ENCODE measurements at places on chromosomes 11 and 22.

GRCh38 chr11:92458486-92458885 is 233.9 kb downstream of the FAT3 start:
- no peak for DNase-seq

GRCh38 chr22:11616811-11617210 is 3911.2 kb upstream of the OR11H1 start:
- DNase-seq, result no peak

GRCh38 chr11:119316016-119316728 is 758 bp downstream of the MCAM start:
- no peak for DNase-seq

- DNase-seq, result no peak
Observed at GRCh38 chr11:74288911-74289310, 22.5 kb downstream of the P4HA3 start.

GRCh38 chr11:18633256-18634139 is 644 bp downstream of the SPTY2D1 start:
- DNase-seq, result peak; percentile 15

- no peak for DNase-seq
Observed at GRCh38 chr11:69400771-69401590, 80.5 kb upstream of the LINC01488 start.

DNA sequence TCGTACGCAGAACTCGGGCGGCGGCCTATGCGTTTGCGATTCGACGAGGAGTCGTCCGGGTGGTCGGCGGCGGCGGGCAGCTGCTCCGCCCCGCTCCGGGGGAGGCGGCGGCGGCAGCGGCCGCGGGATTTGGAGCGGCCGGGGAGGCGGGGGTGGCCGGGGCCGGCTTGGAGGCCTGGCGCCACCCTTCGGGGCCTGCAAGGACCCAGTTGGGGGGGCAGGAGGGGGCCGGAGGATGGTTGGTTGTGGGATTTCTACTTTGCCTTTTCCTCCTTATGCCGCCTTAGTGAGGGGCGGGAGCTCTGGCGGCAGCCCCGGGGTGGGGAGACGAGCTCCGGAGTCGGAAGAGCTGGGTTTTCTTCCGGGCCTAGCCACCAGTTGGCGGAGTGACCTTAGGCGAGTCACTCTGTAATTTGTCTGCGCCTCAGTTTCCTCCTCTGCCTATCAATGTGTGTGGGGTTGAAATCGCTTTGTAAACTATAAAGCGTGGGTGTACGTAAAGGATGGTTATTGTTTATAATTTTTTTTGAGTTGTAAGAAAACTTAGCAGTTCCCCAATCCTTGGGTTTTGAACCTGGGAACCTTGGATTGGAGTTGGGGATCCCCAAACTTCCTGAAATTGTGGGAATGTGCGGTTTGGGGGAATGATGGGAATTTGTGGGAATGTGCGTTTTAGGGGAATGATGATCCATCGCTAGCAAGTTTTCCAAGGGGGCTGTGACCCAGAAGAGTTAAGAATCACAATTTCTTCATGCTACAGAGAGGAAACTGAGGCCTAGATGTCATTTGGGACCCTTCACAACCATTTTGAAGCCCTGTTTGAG is 679 bp downstream of the TUG1 start:
- DNase-seq, result peak; percentile 53

GRCh38 chr22:29330753-29331152 is 15.3 kb upstream of the RASL10A start:
- DNase-seq, result no peak

GRCh38 chr22:40376149-40376548 is 5.8 kb downstream of the SGSM3 start:
- DNase-seq, result no peak

DNA sequence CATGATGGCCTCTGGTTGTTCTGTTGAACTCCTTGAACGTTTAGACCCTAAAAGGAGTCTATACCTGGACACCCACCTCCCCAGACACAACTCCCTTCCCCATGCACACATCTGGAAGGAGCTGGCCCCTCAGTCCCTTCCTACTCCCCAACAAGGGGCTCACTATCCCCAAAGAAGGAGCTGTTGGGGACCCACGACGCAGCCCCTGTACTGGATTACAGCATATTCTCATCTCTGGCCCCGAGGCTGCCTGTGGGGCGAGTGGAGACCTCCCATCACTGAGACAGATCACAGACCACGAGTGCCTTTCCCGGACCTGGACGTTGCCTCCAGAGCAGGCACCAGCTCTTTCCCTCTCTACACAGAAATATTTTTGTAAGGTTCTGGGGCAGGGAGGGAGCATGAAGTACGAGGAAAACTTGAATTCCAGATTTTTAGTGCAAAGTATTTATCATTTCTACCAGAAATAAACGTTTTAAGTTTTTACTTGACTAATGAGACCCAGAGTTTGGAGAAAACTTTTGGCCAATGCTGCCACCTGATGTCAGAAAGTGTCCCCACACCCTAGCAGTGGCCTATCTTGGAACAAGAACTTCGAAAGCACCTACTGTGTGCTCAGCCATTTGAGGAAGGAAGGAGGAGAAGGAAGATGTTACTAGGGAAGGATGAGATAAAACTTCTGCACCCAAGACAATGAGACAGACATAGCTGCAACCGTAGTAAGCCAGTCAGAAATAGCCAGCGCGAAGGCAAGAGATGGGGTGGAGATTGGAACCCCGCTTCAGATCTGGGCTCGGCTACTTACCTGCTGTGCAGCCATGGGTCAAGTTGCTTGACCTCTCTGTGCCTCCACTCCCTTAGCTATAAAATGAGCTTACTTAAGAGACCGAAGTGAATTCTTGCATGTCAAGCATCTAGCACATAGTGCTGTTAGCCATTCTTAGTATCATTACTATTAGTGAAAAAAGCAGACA is 10.2 kb upstream of the POU2F3 start:
- DNase-seq, result no peak

GRCh38 chr22:41557401-41558240 is 3.2 kb upstream of the CSDC2 start:
- peak; percentile 46 for DNase-seq

DNA sequence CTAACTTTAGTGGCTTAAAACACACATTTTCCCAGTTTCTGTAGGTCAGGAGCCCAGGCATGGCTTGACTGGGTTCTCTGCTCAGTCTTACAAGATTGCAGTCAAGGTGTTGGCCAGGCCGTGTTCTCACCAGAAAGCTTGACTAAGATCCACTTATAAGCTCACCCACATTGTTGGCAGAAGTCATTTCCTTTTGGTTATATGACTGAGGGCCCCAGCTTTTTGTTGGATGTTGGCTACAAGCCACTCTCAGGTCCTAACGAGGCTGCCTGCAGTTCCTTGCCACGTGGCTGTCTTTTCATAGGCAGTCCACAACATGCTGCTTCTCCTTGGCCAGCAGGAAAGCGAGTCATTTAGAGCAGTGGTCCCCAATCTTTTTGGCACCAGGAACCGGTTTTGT is 79.3 kb upstream of the CRTAM start:
- no peak for DNase-seq

- DNase-seq, result no peak
Observed at GRCh38 chr22:48639896-48640748, 1187.6 kb downstream of the BRD1 start.

DNA sequence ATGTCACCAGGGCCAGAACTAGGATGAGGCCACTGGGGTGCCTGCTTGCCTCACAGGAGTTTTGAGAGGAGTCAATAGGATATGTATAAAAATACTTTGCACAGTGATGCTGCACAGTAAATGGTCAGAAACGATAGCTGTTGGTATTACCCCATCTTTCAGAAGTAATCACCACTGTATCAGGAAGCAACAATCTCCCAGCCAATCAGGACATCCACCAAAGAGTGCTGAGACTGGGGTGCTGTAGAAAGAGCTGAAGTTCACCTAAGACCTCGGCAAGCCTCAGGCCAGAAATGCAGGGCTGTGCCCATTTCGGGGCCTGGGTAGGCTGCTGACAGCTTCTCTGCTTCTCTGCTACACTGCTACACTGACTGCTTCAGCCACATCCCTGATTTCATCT is 17.4 kb downstream of the LMO2 start:
- no peak for DNase-seq

GRCh38 chr11:120303004-120303637 is 22.0 kb upstream of the TLCD5 start:
- DNase-seq, result peak; percentile 81

DNA sequence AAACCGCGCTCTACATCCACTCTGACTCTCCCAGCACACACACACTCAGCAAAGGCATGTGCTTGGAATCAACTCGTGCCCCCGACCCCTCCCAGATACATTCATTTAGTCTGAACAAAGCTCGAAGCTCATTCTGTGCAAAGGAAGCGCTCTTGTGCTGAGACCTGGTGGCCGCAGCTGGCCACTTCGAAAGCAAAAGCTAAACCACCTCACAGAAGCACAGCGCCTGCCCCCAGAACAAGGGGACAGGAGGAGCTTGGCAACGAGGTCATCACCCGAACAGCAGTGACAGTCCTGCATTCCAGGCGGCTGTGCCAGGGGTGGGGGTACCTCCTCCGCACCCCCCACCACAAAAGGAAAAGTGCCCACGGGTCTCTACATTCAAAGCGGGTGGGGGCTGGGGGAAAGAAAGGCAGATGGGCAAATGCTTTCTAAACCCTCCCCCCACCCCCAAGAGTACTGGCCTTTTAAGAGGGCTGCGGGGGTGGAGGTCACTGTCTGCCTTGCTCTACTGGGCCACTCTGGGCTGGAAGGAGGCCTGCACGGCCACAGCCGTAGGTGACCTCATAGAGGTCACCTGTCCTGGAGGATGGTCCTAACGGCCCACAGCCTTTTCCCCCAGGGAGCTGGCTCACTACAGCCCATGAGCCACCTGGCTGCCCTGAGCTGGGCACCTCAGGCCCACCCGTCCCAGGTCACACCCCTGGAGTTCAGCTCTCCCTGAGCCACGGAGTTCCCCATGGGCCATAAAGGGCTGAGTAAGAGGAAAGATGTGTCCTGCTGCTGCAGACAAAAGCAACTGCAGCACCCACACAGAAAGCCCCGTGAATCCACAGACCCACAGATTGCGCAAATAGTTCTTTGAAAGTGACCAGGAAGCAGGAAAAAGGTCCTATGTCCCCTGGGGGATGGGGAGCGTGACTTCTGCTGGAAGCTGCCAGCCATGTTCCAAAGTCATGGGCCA is 21.3 kb downstream of the CBX7 start:
- no peak for DNase-seq

DNA sequence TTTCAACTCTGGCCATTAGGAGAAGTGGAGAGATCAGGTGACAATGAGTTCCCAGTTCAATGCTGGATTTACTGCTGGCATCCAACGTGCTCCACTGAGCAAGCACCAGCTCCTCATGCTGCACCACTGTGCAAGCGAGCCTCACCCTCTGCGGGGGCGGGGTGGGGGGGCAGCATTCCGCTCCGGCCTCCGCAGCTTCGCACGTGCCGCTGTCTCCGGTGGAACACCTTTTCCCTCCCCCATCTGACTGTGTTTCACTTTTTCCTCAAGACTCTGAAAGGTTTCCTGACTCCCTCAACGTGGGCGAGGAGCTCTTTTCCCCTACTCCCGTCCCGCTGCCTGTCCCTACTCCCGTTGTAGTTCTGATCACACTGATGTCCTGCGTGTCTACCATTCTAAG is 835 bp upstream of the RHOD start:
- DNase-seq, result no peak

GRCh38 chr11:59862252-59862651 is 4.0 kb downstream of the TCN1 start:
- no peak for DNase-seq

DNA sequence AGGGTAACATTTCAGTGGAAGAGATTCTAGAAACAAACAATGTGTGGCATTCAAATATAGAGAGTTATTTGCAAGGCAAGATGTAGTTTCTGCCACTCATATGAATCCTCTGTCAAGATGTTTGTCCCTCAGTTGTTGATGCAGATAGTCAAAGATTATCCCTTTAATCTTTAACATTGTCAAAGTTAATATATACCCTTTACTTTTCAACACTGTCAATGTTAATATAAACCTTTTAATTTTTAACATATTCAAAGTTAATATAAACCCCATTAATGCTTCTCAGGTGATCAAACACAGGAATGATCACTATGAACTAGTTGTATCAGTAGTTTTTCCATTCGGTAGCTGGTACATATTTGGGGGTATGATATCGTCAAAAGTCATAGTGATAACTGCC is 51.9 kb upstream of the PICALM start:
- DNase-seq, result no peak

DNA sequence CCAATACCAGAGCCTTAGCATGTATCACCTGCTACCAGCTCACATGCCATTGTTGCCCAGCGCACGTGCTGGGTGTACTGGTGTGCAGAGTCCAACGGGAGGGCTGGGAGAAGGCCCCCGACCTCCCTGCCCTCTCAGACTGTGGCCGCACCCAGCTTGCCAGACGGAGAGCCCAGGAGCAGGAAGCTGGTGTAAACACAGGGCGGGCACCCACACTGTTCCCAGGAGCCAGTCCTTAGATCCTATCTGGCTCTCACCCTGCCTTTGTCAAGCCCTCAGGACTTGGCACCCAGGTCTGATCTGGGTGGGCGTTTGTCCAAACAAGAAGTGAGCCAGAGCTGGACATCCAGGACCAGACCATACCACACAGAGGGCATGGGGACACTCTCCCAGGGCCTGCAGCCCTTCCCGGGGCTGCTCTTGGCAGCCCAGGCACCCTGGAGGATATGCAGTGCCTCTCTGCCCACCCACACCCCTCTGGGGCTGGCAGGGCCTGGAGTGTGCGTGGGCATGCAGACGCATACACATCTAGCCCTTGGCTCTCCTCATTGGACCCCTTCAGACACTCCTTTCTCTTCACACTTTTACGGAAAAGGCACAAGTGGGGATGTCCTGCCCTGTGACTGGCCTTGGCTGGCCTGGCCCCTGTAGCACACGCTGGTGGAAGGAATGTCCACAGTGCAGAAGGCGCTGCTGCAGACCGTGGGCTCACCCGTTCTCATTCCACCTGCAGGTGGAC is 19.9 kb upstream of the CLDN5 start:
- DNase-seq, result peak; percentile 63
